ENCODE measurements at places on chromosomes 12 and 14.

DNA sequence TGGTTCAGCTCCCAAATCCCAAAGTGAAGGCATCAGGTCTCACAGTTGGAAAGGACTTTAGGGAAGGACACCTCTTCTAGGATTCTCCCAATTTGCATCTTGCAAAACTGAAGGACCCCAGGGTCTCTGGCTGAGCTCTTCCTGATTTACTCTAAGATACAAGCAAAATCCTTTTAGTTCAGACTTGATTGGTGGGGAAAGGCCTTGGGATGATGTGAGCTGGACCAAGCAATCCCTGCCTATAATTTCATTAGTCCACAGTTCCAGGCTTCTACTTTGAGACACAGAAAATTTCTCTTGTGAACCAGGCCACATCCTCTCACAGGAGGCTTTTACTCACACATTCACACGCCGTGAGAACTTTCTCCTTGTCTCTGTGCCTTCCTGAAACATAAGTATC lies 23.6 kb upstream of the VWF start:
- no peak for DNase-seq

DNA sequence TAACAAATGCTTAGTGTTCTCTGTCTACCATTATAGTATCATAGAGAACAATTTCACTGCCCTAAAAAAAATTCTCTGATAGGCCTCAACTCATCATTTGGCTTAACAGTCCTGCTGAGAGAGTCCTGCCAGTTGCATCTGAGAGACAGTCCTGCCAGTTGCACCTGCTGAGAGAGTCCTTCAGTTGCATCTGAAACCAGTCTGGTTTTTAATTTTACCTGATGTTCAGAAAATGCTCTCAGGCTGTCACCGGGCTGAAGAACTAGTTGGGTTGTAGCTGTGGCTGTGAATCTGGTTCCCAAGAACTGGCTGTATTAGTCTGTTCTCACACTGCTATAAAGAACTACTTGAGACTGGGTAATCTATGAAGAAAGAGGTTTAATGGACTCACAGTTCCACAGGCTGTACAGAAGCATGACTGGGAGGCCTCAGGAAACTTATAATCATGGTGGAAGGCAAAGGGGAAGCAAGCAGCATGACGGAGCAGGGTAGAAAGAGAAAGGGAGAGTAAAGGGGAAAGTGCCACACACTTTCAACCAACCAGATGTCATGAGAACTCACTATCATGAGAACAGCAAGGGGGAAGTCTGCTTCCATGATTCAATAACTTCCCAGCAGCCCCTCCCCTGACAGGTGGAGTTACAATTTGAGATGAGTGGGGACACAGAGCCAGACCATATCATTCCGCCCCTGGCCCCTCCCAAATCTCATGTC lies 51.6 kb downstream of the PRKCH start:
- no peak for DNase-seq

GRCh38 chr12:79162147-79162772 lies 297.7 kb downstream of the SYT1 start:
- no peak for DNase-seq

GRCh38 chr14:105525861-105526775 lies at the start of gene TMEM121:
TSS of gene TMEM121 (plus strand) at chr14:105526583. CDS start at chr14:105528835, 2,252 bp downstream.
- DNase-seq = peak; percentile 81

DNA sequence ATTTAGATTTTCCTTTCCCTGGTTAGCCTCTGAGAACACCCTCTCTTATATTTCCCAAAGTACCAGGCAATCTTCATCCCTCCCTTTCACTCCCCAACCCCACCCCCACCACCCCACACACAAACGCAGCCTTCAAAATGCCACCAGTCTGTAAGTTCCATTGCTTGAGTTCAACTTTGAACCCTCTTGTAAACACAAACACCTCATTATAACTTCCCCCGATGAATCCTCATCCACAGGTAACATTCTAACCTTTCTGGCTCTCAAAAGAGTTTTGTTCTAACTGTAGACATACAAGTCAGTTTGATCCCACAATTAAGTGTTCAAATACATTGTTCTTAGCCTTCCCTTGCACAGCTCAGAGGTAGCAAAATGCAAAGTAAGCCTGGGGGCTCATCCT lies 199.4 kb upstream of the FOXN3 start:
- DNase-seq = no peak

- no peak for DNase-seq
Measured at GRCh38 chr12:78767264-78767981, 97.2 kb upstream of the SYT1 start.

DNA sequence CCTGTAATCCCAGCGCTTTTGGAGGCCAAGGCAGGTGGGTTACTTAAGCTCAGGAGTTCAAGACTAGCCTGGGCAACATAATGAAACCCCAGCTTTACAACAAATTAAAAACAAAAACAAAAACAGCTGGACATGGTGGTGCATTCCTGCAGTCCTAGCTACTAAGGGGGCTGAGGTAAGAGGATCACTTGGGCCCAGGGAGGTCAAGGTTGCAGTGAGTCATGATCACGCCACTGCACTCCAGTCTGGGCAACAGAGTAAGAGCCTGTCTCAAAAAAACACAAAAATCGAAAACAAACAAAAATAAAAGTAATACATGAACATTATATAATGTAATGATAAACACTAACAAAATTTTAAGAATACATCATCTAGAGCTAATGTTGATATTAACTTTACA lies 46.2 kb upstream of the GRIP1 start:
- DNase-seq = no peak

All from GM03348 (cell line).